ENCODE measurements at places on chromosomes 11 and 22.

- DNase-seq = no peak
Measured at GRCh38 chr11:78330361-78330760, 87.3 kb downstream of the GAB2 start.

DNA sequence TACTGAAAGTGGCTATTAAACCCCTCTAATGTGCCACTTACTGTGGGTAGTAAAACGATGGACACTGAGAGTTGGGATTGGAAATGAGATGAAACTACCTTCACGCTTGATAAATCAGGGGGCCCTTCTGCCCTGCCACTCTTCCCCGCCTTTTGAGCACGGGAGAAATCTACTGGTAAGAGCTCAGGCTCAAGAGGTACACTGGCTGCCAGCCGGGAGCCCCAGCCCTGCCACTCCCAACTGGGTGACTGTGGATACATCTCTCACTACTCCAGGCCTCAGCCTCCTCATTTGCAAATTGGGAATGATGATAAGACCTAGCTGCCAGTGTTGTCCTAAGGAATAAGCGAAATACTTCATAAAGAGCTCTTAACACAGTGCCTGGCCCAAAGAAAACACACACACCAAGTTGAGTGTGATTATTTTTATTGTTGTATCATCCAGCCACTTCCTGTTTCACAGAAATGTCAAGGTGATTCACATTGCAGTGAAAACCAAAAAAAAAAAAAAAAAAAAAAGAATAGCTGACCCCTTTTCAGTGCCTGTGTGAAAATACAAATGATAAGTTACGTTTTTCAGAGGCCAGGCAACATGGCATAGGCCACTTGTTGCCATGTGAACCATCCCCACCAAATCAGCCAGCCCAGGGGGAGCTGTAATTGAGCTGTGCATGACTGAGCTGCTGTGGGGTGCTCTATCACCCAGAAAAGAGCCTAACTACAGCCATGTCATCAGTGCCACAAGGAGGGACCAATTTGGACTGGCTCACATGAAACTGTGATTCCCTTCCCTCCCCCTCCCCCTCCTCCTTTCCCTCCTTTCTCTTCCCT lies 4.4 kb upstream of the ZNRD2 start:
- DNase-seq = peak; percentile 96

GRCh38 chr11:115721296-115721995 lies 217.2 kb upstream of the CADM1 start:
- no peak for DNase-seq

GRCh38 chr11:102158164-102158735 lies 48.0 kb downstream of the YAP1 start:
- no peak for DNase-seq

DNA sequence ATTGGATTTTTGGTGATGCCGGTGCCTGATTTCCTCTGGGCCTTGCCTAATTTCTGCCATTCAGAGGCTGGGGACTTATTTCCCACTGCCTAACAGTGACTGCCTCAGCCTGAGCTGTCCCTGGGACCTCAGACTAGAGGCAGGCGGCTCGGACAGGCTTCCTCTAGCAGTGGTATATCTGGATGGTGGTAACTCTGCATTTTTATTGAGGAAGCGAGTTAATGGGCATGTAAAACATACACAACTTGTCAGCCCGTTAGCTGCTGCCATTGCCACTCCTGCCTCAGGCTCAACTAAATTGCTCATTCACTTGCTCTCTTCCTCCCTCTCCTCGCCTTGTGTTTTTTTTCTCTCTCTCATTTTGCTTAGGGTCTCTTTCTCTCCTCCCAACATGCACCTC lies 561.6 kb downstream of the BUD13 start:
- no peak for DNase-seq

DNA sequence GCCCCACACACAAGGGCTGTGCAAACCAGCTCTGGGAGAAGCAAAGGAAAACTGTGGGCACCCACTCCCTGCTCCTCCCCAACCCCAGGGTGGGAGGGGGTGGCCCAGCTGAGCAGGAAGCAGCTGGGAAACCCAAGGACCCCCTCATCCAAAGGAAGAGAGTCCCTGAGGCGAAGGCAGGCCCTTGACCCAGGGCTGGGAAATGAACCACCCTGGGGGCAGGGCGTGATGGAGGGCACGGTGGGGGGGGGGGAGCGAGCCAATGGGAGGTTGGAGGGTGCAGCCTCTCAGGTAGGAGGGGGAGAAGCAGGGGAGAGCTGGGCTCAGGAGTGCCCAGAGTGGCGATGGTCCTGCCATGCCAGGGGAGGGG lies 16.8 kb downstream of the SCN4B start:
- no peak for DNase-seq

DNA sequence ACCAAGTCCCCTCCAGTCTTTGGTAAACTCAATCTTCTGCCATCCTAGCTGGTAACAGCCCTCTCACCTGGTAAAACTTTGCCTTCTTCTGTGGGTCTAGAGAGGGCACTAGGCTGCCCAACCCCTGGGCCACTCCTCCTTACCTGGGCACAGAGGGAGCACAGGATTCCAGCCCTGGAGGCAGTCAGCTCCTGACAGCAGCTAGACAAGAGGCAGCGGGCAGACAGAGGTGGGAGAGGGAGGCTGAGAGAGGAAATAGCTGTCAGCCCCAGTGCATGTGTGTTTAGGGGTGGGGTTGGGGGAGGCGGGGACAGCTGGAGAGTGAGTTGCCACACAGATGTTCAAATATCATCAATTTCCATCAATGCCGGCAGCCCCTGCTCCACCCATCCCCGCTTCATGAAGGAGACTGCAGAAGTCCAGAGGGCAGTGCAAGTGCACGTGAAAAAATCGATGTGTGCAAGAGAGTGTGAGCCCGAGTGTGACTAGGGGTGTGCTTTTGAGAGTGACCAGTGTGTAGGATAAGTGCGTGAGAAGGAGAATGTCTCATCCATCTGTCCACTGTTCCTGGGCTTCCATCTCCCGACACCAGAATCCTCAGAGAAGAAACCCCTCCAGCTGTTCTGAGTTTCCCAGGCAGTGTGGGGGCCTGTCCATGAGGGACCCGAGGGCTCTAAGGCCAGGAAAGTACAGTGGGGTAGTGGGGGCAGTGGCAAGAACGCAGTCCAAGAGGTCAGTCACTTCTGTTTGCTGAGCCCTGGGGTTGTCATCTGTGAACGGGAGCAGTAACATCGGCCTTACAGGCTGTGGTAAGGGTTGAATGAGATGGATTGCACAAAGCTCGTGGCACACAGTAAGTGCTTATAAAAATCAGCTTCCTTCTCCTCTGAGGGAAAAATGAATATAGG lies at the start of gene PTGDR2:
Gene PTGDR2, minus strand, starts transcription at position 225 of the 908 bp plus-strand sequence. CDS start 2,228 bp downstream, outside the sequence.
- no peak for DNase-seq

DNA sequence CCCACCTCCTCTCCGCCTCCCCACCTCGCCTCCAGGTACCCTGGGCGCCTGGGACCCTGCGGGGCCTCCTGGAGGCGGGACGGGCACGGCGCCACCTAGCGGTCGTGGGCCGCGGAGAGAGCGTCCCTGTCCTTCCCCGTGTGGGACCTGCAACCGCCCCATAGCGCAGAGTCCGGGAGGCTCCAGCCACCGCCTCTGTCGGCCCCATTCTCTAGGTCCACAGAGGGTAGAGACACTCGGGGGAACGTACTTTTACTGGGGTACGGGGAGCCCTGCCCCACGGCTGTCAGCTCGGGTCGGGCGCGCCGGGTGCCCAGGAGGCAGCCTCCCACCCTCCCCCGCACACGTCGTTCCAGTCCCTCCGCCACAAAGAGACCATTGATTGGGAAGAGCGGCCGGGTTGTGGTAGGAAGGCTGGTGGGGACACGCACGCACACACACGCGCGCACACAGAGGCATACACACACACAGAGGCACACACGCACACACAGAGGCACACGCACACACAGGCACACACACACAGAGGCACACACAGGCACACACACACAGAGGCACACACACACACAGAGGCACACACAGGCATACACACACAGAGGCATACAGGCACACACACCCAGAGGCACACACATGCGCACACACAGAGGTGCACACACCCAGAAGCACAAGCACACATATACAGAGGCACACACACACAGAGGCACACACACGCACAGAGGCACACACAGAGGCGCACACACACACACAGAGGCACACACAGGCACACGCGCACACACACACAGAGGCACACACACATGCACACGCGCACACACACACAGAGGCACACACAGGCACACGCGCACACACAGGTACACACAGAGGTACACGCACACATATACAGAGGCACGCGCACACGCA lies 12.6 kb upstream of the NECTIN1 start:
- no peak for DNase-seq

GRCh38 chr22:37180531-37181231 lies 7.4 kb downstream of the C1QTNF6 start:
- DNase-seq = no peak

- DNase-seq = no peak
Measured at GRCh38 chr11:96215826-96216225, 127.2 kb downstream of the MAML2 start.

DNA sequence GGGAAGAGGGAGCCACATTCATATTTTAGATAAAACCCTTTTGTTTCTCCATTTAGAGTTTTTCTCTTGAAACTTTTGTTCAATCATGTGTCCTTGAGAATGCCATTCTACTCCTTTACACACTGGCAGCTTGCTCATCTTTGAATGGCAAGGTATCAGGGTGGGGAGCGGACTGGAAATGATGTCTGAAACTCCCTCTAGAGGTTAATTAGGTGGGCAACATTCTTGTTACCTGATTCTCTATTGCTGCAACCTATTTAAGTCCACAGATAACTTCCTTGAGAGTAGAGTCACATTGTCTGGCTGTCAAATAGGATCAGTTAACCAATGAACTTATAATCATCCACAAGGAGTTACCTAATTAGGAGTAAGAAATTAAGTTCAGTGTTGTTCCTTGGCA lies 533.6 kb upstream of the API5 start:
- DNase-seq = no peak

DNA sequence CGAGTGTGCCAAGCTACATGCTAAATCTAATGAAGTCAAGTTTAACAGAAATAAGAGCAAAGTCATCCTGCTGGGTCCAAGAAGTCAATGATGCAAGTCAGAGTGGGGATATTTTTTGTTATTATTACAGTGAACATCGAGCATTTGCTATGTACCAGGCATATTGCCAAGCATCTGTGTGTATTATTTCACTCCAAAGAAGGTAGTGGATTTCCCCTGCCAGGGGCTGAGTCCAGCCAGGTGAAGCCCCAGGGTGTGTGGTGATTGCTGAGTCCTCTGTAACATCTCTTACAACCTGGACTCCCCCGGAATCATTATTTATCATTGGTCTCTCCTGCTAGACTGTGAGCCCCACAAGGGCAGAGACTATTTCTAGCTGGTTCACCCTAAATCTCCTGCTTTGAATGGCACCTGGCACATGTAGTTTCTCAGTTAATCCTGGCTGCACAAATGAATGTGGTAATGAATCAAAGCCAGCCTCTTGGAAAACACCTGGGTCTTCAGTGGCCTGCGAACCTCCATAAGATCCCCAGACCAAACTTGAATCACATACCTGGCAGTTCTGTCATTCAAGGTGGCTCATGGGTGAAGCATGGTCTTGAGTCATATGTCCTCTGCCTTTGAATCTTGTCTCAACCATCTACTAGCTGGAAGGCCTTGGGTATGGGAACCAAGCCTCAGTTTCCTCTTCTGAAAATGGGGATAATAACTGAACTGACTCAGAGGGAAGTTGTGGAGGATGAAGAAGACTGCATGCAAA lies 549.2 kb downstream of the MIAT start:
- DNase-seq = no peak

DNA sequence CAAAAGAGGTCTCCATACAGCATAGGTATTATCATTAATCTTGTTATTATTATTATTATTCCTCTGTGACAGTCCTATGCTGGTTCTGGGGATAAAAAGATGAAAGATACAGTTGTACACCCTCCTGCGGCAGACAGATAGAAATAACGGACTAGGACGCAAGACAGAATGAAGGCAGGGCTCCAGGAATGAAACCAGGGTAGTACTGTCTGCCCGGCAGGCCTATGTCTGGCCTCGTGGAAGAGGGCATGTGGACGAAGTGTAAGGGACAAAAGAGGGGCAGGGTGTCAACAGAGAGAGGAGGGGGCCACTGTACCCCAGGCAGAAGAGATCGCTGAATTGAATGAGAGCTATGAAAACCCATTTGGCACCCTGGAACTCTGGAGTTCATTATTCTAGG lies 25.2 kb downstream of the DSCAML1 start:
- no peak for DNase-seq

DNA sequence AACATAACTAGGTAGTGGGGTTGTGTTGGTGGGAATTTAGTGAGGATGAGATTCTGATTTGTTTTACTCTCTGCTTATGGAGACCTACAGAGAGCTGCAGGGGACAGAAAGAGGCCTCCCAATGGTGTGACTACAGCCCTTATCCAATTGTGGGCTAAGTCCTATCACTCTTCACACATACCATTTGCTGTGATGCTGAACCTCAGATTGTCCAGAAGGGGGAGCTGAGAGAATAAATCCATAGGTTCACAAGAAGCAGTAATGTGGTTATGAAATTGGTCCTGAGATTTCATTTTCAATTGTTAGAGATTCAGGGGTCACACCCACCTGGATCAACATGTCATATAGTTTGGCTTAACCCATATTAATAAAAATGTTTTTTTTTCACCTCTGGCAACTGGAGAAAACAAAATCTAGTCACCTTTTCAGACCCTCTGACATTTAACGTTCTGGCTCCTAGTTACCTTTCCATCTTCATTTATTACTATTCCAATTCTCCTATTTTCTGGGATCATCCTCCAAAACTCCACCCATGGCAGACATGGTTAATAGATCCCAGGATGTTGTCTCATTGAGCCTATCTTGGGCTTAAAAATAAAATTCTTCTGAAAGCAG lies 53.3 kb upstream of the PTPN5 start:
- DNase-seq = no peak

Data from DMS79 treated with DMSO at 0.1 percent for 48 hours (cell line).